ENCODE measurements at places on chromosomes 5 and 9.

- no peak for DNase-seq
Observed at GRCh38 chr5:995318-995717, 13.3 kb upstream of the NKD2 start.

- DNase-seq = no peak
Observed at GRCh38 chr9:1049641-1050040, 516 bp upstream of the DMRT2 start.

GRCh38 chr9:13962006-13962405, 351.9 kb downstream of the NFIB start:
- DNase-seq = no peak

DNA sequence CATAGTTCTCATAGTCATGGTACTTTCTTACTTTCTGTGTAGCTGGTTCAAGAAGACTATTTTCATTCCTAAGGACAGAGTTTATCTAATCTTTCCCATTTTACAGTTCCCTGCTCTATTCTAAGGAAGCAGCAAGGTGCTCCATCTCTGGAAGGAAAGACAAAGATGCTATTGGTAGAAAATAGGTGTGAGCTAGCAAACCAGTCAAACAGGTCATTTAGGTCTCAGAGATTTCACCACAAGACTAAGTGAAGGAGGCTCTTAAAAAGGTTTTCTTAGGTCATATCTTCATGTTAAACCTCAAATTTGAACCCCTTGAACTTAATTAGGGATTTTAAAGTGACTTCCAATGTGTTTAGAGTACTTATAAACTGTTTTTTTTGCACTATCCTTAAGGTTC, 62.6 kb downstream of the ADAMTSL1 start:
- no peak for DNase-seq

DNA sequence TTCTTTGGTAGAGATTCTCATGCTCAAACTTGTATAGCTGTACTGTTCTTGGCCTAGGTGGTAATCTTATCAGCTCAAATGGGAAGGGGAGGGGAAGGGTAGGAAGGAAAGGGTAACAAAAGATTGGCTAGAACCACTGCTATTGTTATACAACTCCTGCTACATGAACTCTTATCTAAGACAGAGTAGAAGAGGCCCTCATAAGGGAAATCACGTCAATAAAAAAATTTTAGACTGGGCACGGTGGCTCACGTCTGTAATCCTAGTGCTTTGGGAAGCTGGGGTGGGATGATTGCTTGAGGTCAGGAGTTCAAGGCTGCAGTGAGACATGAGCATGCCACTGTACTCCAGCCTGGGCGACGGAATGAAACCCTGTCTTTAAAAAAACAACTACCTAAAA, 15.9 kb downstream of the STOM start:
- no peak for DNase-seq

DNA sequence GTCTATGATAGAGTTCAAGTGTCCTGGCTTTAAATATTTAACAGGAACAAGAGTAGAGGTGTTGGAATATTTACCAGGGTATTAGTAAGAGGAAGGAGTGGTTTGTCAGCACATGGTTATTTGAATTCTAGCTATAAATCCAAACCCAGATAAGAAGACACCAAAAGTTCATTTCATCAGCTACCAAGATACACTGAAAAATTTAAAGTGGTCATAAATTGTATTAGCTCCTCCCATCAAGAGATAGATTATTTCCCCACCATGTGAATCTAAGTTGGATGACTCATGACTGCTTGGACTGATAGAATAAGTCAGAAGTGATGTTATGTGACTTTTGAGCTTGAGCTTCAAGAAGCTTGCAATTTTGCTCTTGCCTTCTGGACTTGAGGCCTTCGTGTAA, 72.1 kb upstream of the GRAMD2B start:
- DNase-seq = no peak

DNA sequence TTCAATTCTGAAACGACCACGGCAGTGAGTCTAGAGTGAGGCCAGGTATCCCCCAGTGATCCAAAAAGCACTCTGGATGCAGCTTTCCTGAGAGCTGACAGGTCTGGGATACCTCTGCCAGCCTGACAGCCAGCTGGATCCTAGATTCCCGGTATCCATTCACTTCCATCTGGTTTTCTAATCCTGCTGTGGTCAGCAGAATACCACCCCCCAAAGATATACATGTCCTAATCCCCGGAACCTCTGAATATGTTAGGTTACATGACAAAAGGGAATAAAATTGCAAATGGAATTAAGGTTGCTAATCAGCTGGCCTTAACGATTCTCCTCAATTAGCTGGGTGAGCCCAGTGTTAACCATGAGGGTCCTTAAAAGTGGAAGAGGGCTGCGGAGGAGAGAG, 1.4 kb upstream of the ZNF79 start:
- DNase-seq = no peak

- no peak for DNase-seq
Observed at GRCh38 chr5:131495536-131496399, 139.3 kb downstream of the RAPGEF6 start.

DNA sequence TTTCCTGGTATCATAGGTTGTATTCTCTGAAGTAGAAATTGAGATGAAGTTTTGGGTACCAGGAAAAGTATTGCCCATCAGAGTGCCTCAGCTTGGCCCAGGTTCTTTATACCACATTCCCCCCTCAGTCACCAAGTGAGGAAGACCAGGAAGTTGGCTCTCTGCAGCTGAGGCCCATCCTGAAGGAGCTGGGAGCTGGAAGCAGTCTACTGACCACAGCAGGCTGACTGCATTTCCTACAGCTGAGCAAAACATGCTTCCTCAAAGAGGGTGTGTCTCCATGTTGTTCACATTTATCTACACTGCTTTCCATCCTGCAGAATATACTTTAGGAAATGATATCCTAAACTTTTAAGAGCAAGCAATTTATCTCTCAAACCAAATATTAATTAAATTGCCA, 654.6 kb downstream of the ELAVL2 start:
- DNase-seq = no peak

DNA sequence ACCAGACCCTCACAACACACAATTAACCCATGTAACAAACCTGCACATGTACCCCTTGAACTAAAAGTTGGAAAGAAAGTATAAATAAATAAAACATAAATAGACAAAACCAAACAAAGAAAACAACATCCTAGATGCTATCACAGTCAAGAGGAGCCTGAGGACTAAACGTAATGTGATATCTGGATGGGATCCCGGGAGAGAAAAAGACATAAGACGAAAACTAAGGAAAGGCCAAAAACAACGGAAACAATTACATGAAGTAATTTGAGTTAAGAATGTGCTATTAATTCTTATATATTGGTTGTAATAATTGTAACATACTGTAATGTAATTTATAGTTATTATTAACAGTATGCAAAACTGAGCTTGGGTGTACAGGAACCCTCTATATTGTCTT, 793.9 kb downstream of the SEMA5A start:
- no peak for DNase-seq

GRCh38 chr9:22210936-22211335, 201.8 kb upstream of the CDKN2B start:
- no peak for DNase-seq

DNA sequence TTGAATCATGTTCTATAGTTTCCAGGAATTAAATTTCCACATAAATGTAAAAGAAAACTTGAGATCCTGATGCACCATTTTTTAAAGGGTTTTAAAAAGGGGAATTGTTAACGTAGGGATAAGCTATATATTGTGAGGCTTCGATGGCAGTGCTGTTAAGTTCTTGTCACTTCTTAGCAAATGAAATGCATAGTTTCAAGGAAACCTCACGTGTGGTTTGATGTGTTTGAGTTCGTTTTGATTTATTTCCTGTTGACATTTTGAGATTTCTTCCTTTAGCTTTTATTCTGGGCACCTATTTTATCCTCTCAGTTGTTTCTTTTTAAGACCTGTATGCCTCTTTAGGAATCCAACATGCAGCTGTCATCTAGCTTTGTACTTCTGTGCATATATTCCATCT, 301.0 kb downstream of the DOCK8 start:
- DNase-seq = no peak
